ENCODE measurements at places on chromosomes 12 and 14. TPM values are rescaled to one million over a fixed set of nuclear protein-coding genes. Genes with fewer than 3 reads are reported as not detected.

SLC38A6 gene
- total RNA-seq: 17.1 TPM

TMEM119 gene
- 47.9 TPM for total RNA-seq

GTF2A1 gene
- total RNA-seq: 28.6 TPM

SRRM4 gene
- total RNA-seq: under 0.01 TPM

MIA2 gene
- total RNA-seq: 22.2 TPM

ABCC9 gene
- 0.11 TPM for total RNA-seq

FAM186B gene
- 0.33 TPM for total RNA-seq

All from placental epithelial cell (primary cell).